NCI-H187 treated with DMSO at 0.1 percent for 48 hours (cell line): ENCODE measurements at places on chromosomes 1 and 21.

GRCh38 chr21:44458971-44459711 is 3.8 kb downstream of the LRRC3 start:
- DNase-seq = no peak

GRCh38 chr1:113405573-113405972 is 15.3 kb downstream of the MAGI3 start:
- DNase-seq = no peak

DNA sequence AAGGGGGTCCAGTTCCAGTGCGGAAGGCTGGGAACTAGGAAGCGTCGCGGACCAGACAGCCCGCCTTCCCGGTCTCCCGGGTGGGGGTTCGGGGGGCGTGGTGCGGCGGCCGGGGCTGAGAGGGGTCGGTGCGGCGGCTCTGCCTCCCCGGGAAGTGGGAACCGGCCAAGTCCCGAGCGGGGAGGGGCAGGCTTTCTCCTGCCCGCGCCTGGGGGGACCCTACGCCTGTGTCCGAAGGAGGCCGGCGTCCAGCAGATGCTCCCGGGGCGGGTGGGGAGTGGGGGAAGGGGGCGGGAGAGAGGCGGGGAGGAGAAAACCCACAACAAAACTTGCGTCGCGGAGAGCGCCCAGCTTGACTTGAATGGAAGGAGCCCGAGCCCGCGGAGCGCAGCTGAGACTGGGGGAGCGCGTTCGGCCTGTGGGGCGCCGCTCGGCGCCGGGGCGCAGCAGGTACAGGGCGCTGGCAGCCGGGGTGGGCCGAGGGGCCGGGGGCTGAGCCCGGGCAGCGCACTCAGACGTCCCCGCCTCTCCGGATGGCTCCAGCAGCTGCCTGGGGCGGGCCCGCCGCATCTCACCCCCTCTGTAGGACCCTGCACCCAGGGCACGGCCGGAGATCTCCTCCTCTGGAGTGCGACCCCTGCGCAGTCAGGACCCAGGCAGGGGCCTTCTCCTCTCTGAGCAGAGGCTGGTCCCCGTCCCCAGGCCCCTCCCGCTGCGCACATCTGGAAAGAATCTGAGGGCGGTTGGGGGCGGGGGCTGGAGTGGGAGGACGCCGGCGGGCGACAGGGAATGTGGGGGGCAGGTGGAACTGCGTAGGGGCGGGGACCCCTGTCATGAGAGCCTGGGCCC is at the start of gene PODN:
Gene PODN, plus strand, starts transcription at position 355 of the 849 bp plus-strand sequence. CDS start 7,643 bp downstream, outside the sequence.
- no peak for DNase-seq

GRCh38 chr1:23977854-23978191 is 2.3 kb downstream of the SRSF10 start:
- DNase-seq = no peak

DNA sequence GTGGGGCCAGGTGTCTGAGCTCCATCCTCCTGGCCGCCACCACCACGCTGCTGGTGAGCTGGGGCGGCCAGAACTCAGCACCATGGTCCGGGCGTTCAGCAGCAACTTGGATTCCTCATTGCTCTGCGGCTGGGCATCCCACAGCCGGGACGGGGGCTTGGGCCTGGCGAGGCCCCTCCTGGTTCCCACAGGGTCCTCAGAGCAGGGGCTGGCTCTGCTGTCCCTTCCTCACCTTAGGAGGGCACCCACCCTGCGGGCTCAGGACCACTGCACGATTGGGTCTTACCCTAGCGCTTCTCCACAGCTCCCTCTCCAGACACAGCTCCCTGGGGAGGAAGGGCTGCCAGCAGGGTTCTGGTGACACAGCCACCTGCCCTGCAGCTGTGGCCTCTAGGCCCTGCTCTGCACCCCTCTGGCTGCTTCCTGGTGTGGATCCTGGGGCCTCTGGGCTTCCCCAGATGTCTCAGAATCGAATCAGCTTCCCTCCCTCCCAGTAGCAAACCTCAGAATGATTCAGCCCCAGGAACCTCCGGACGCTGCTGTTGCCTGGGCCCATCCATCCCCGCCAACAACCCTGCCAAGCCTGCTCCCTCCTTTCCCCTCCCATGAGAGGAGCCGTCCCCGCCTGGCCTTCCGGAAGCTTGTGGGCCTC is 25.0 kb downstream of the CRYAA start:
- no peak for DNase-seq

DNA sequence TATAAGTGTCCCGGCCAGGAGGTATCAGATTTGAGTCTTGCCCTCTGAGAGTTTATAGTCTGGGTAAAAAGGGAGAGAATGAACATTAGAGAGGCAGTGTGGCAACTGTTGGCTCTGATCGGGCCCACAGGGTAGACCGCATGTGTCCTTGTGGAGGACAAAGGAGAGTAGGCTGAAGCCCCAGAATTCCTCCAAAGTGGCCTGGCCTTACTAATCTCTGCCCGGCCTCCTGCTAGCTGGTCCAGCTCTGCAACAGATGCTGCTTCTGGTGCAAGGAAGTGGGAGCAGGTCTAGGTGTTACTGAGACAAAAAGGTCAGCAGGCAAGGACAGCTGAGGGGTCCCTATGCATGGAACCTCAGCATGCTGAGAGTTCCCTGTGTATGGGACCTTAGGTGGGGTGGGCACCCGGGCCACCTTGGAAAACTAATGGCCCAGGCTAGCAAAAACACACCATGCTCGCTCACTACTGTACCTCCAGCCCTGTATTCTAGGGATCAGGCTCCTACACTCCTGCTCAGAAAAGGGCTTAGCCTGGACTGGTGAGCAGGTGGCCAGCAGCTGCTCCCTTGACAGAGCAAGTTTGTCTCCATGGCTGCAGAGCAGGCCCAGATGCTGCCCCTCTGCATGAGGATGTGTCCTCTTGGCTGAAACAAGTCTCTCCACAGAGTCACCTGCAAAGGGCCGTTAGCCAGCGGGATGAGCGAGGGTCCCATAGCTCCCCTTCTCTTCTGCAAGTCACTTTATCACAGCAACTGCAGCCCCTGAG is 30.3 kb upstream of the RGS16 start:
- DNase-seq = no peak

DNA sequence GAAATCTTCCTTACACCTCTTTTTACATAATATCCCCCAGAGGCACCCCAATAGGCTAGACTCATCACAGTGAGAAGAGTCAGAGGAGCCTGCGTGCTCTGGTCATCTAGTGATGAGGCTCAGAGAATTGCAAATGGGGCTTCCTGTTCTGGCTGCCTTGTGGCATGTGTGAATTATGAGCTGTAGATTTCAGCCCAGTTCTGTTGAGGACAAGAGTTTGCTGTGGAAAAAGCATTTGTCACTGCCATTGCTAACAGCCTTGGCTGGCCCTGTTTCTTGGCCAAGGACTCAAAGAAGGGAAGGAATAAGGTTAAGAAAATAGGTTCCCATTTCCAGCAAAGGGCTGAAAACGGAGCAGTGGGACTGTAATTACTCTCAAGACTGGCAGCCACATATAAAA is 30.7 kb downstream of the MRAP start:
- no peak for DNase-seq

GRCh38 chr1:171965777-171966176 is 124.5 kb downstream of the DNM3 start:
- DNase-seq = no peak
